ENCODE measurements at places on chromosomes 7 and 10.

DNA sequence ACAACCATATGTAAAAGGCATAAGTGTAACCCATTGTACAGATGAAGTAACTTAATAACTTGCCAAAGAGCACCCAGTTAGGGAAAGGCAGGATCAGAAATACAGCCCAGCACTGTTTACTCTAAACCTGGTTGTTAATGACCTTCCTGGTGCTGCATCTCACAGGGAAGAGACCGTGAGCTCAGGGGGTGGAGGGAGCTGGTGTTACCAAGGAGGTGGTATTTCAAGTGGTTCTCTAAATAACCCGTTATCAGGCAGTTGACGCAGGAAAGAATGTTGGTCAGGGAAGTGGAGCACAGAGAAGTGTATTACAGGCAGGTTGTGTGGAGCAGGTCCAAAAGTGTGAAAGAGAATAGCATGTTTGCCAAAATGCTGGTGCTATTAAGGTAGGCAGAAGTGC, 4.4 kb upstream of the ST7 start:
- DNase-seq = no peak

DNA sequence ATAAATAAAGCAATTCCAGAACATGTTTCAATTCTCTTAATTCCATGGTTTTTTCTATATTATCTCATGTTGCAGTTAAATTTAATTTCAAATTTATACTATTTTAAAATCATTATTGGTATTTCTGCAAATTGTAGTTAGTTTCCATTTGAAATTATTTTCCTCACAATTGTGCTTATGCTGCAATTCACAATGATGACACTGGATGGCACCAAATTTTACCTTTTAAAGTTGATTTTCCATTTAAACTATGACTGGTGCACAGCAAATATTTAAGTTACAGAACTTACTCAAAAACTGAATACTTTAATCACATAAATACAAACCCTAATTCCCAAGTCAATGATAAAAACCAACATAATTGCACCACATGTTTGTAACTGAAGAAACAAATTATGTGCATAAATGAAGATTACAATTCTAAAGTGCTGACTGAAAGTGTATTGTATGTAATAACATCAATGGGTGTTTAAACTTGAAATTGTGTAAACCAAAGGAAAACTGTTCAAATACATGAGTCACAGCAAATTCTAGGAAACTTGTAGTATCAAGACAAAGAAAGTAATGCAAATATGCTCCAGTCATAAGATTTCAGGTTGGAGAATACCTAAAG, 75.3 kb upstream of the AASS start:
- DNase-seq = peak; percentile 34

- DNase-seq = peak; percentile 97
Observed at GRCh38 chr10:32378363-32379317, 31.7 kb upstream of the EPC1 start.

- no peak for DNase-seq
Observed at GRCh38 chr10:123645016-123645415, 21.1 kb upstream of the GPR26 start.

GRCh38 chr10:33217854-33218253, 116.6 kb downstream of the NRP1 start:
- DNase-seq = no peak

GRCh38 chr10:121988361-121989324, at the start of gene TACC2:
Gene TACC2 (plus strand): TSS chr10:121989163. CDS start chr10:122021982, 32,819 bp downstream.
- no peak for DNase-seq

GRCh38 chr10:94411304-94411703, 9.0 kb downstream of the TBC1D12 start:
- DNase-seq = no peak

GRCh38 chr7:155682484-155682883, 38.0 kb downstream of the RBM33 start:
- DNase-seq = no peak

- DNase-seq = no peak
Observed at GRCh38 chr7:142414135-142414534, 156.3 kb upstream of the PRSS58 start.

DNA sequence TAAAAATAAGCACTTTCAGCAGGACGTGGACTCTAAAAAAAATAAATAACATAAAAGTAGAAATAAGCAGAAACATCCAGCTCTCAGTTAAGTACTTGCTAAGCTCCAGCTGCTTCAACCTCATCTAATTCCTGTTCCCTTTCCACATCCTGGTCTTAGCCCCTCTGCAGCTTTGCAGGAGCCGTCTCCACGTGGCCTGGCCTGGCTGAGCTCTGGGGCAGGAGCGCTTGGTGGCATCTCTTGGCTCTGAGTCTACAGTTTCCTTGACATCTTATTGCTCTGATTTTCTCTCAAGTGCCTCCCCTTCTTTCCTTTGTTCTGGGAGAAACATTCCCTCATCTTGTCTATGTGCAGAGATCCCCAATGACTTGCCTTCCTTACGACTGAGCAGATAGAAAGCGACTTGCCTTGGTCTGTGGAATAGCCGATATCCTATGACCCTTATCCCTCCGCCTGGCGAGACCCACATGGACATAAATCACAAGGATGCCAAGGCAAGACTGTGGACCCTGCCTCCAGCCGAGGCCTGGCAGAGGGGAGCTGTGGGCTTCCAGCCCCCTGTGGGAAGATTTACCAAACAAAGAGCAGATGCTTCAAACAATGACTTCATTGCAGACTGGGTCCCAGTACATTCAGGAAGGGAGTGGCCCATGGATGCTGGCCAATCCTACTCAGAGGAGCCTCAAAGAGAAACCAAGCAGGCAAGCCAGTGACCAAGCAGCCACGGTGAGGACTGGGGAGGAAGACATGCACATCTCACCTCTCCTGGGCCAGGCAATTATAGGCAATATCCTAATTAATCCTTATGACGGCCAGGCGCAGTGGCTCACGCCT, 61.9 kb downstream of the SPOCK2 start:
- no peak for DNase-seq

GRCh38 chr7:106643216-106644000, 17.6 kb downstream of the CCDC71L start:
- peak; percentile 65 for DNase-seq

Data from brain (organoid and tissue), 16 donors.